Activated CD4-positive, alpha-beta memory T cell treated with anti-CD3 and anti-CD28 coated beads for 36 hours (primary cell): ENCODE measurements at places on chromosomes 2 and 18.

- DNase-seq = no peak
Measured at GRCh38 chr18:58212274-58212673, 168.2 kb downstream of the NEDD4L start.

- DNase-seq = no peak
Measured at GRCh38 chr2:230600285-230600684, 112.4 kb upstream of the CAB39 start.

- DNase-seq = no peak
Measured at GRCh38 chr18:5417342-5417741, 121.8 kb upstream of the ZBTB14 start.

DNA sequence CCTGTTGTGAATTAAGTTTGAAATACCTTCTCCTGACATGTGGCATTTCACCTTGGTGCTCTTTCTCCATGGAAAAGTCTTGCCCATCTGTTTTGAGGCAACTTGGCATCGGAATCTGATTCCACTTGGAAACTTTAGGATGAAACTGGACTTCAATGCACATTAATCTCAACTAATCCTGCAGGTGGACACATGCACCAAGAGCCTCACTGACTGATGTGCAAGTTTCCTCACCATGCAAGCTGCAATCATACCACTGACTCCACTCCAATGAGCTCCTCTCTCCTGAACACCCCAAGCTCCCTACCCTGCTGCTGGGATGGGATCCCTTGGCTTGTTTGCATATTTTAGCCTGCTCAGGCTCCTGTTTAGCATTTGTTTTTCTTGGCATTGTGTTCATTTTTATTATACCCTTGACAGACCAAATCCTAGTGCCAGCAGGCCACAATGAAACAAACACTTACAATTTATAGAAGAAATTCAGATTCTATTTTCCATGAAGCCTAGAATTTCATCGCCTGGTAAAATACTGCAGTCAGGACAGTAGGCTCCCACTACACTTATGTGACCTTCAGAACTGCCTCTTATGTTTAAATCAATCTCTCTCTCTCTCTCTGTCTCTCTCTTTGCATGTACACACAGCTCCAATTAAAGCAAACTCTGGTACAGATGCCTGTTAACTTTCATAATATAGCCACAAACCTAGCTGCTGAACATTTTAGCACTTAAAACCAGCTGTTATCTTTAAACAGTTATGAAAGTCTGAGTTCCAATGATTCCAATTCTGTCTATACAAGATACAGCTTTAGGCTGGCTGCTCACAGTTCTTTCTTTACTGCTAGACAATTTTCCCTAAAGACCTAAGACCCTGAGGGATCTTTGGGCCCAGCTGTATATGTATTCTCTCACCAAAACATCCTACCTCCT is 141.5 kb downstream of the OSR1 start:
- no peak for DNase-seq

DNA sequence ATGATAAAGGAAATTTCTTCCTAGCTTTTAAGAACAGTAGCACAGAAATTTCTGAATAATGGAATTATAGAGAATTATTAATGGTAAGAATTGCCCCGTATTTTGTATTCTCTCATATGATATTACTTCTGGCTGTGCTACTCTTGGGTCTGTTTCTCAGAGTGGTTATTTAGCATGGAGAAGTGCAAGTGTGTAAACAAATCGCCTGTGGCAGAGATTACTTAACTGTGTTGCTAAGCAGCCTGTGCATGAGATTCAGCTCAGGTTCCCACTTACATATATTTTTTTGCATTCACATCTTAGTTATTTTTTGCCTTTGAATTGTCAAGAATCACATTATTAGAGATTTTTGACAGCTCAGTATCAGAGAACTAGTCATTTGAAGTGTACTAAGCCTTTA is 80.1 kb upstream of the NFATC1 start:
- DNase-seq = no peak

- DNase-seq = no peak
Measured at GRCh38 chr2:1366546-1367134, 46.6 kb upstream of the TPO start.

DNA sequence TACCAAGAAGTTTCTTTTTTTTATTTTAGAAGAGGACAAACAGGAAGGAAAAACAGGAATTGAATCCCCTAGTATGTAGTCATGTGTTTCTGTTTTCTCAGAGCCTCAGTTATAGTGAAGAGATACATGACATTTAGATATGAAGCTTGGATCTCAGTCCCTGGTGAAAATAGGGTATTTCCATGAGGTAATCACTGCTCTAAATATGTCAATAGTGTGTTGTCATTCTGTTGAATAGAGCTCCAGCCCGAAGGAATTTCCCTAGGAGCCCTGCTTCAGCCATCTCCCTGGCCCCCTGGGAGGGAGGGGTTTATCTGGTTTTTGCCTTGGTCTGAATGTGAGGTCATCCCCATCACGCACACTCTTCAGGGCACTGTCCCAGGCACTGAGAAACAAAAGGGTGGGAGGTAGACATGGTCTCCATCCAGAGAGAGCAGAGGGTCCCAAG is 47.1 kb upstream of the REL start:
- no peak for DNase-seq
